Effector memory CD4-positive, alpha-beta T cell (primary cell): ENCODE measurements at places on chromosomes 3 and 15.

- H3K4me1 ChIP-seq = no peaks in the 10 kb centered on the region
- H3K36me3 ChIP-seq = no peaks in the 10 kb centered on the region
- no peak overlapping the region for H3K27ac ChIP-seq
- DNase-seq = no peak
- no peaks in the 10 kb centered on the region for H3K27me3 ChIP-seq
- no peak overlapping the region for H3K4me3 ChIP-seq
Measured at GRCh38 chr3:8097690-8098089, 403.9 kb upstream of the LMCD1 start.

- H3K27me3 ChIP-seq = no peaks in the 10 kb centered on the region
- no peak for DNase-seq
- no peak overlapping the region for H3K4me3 ChIP-seq
- H3K27ac ChIP-seq = no peak overlapping the region
- no peaks in the 10 kb centered on the region for H3K36me3 ChIP-seq
Measured at GRCh38 chr15:57356636-57357035, 19.7 kb upstream of the CGNL1 start.

GRCh38 chr3:34676436-34676835, 878.0 kb downstream of the PDCD6IP start:
- H3K27ac ChIP-seq = no peak overlapping the region
- H3K36me3 ChIP-seq = no peaks in the 10 kb centered on the region
- H3K4me1 ChIP-seq = no peaks in the 10 kb centered on the region
- H3K4me3 ChIP-seq = no peak overlapping the region

DNA sequence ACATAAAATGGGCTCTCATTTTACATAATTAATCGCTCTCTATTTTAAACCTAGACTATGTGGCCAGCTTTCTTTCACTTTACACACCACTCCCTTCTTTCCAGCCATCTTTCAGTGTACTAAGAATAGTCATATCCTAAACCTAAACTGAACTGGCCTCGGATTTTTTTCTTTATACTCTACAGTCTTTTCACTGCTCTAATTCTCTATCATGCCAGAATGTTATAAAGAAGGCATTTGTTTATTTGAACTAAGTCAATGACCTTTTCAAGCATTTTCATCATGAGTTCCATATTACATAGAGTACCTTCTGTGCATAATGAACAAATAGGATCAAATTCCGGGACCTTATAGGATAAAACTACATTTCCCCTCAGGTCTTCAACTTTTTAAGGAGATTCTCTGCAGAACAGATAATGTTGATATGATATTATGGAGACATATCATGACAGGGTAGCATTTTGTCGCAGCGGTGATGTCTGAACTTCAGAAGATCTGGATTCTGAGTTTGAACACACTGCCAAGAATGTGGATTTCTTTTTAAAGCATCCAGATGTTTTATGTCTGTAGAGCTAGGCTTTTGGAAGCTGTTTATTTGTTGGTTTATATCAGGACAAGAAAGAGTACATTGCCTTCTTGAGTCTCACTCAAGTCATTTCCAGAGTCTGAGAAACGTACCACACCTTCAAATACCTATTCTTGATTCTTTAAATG, 1047.3 kb downstream of the MCTP2 start:
- H3K27me3 ChIP-seq = no peaks in the 10 kb centered on the region
- H3K36me3 ChIP-seq = no peaks in the 10 kb centered on the region
- no peaks in the 10 kb centered on the region for H3K4me1 ChIP-seq
- no peak for DNase-seq
- no peak overlapping the region for H3K27ac ChIP-seq

- H3K36me3 ChIP-seq = no peaks in the 10 kb centered on the region
- no peak overlapping the region for H3K4me3 ChIP-seq
- DNase-seq = no peak
- H3K4me1 ChIP-seq = no peaks in the 10 kb centered on the region
Measured at GRCh38 chr15:51696566-51696965, 15.3 kb downstream of the SCG3 start.

DNA sequence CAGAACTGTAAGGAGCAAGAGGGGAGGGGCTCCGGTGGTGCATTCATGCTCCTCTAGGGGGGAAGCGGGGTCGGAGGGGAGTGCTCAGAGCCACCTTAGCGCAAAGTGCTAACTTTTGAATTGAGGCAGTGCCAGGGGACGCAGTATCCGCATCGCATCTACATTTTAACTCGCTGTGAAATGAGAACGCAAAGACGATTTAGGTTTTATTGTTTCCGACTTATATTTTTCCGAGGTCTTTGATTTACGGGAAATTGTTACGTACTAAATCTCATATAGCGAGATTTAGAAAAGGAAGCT, 212 bp downstream of the TCAIM start:
- H3K27me3 ChIP-seq = no peaks in the 10 kb centered on the region
- peak overlapping the region; percentile 89 for H3K27ac ChIP-seq
- no peak for DNase-seq
- no peaks in the 10 kb centered on the region for H3K4me1 ChIP-seq

DNA sequence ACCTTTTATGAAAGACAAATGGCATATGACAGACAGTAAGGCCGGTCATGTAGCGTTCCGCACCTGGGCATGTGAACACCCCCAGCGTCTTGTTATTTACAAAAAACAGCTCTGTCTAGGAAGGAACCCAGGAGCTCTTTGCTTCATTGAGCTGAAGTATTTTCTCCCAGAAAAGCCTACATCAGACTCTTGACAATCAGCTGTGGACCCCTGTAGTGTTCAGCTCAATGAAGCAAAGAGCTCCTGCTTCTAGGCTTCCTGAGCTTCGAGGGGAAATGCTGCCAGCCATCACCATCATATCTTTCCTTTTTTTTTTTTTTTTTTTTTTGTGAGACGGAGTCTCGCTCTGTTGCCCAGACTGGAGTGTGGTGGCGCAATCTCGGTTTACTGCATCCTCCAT, 4.1 kb downstream of the ASB14 start:
- H3K27ac ChIP-seq = no peak overlapping the region
- no peak overlapping the region for H3K4me3 ChIP-seq
- H3K36me3 ChIP-seq = no peaks in the 10 kb centered on the region
- no peaks in the 10 kb centered on the region for H3K4me1 ChIP-seq
- no peak for DNase-seq

- H3K4me1 ChIP-seq = no peaks in the 10 kb centered on the region
- no peak for DNase-seq
- no peak overlapping the region for H3K4me3 ChIP-seq
Measured at GRCh38 chr15:79211481-79211880, 71.0 kb upstream of the ANKRD34C start.

DNA sequence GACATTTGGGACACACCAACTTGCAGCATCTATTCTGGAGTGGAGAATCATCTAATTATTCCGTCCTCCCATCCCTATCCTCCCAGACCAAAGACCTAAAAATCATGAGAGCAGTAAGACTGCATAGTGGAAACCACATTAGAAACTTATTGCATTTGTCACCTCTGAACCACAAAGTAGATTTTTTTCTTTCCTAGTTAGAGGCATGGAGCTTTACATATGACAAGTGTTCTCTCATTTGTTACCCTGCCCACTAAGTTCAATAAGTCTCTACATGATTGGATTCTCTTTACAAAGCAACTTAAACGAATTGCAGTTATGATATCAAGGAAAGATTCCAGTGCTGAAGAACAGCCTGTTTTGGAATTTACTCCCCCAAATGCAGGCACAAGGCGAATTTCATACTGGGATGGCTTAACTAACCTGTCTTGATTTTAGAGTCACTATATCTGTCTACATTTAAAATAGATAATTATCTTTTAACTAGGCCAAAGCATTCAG, 42.3 kb upstream of the LRRFIP2 start:
- no peak overlapping the region for H3K27ac ChIP-seq
- no peaks in the 10 kb centered on the region for H3K27me3 ChIP-seq
- H3K4me1 ChIP-seq = peaks cover 28% of the 10 kb centered on the region
- no peak for DNase-seq
- no peak overlapping the region for H3K4me3 ChIP-seq

DNA sequence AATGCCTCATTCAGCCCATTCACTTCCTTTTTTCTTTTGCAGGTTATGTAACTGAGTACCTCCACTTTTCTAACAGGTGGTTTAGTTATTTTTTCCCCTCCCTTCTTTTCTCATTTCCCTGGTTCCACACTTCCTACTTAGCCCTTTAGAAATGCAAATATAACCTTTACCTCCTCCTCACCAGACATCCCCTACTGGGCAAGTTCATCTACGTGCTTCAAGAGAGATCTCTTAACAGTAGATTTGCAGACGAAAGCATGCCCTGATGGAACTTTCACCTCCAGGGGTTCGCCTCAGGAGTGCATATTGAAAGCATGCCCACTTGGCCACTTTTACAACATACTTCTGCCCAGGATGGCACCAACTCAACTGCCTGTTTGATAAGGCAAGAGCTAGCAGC, 314.1 kb upstream of the LRRC3B start:
- no peaks in the 10 kb centered on the region for H3K27me3 ChIP-seq
- no peaks in the 10 kb centered on the region for H3K4me1 ChIP-seq
- H3K27ac ChIP-seq = no peak overlapping the region
- no peaks in the 10 kb centered on the region for H3K36me3 ChIP-seq
- DNase-seq = no peak

DNA sequence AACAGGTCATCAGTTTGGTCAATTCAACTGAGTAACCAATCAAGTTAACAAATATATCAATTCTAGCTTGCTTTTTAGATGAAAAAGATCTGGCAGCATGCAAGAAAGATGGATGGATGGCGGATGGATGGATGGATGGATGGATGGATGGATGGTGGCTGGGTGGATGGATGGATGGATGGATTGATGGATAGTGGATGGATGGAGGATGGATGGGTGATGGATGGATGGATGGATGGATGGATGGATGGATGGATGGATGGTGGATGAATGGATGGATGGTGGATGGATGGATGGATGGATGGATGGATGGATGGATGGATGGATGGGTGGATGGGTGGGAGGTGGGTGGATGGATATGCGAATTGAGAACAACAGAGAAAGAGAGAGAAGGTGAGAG, 303.7 kb upstream of the IGF1R start:
- no peaks in the 10 kb centered on the region for H3K36me3 ChIP-seq
- H3K4me1 ChIP-seq = no peaks in the 10 kb centered on the region
- DNase-seq = no peak
- no peak overlapping the region for H3K27ac ChIP-seq
- H3K27me3 ChIP-seq = no peaks in the 10 kb centered on the region

- H3K27me3 ChIP-seq = peaks cover 8% of the 10 kb centered on the region
- H3K4me3 ChIP-seq = no peak overlapping the region
- DNase-seq = no peak
- H3K4me1 ChIP-seq = no peaks in the 10 kb centered on the region
Measured at GRCh38 chr15:60325905-60326304, 71.9 kb downstream of the ANXA2 start.

DNA sequence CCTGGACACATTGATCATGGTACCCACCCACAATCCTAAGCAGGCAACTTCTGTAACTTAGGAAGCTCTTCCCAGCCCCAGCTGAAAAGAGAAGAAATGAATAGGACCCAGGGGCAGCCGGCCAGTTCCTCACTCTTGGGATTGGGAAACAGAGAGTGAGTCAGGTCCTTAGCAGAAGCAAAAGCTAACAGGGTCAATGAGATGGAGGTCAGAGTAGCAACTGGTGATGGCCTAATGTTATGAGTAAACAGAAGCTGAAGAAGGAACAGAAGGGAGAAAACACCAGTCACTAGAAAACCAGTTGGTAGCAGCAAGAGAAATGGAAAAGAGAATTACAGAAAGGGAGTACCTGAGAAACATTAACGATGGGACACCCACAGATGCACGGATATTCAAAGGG, 20.0 kb downstream of the RIOX2 start:
- no peak overlapping the region for H3K4me3 ChIP-seq
- no peaks in the 10 kb centered on the region for H3K27me3 ChIP-seq
- H3K36me3 ChIP-seq = peaks cover 64% of the 10 kb centered on the region
- H3K27ac ChIP-seq = no peak overlapping the region
- H3K4me1 ChIP-seq = no peaks in the 10 kb centered on the region
- no peak for DNase-seq

DNA sequence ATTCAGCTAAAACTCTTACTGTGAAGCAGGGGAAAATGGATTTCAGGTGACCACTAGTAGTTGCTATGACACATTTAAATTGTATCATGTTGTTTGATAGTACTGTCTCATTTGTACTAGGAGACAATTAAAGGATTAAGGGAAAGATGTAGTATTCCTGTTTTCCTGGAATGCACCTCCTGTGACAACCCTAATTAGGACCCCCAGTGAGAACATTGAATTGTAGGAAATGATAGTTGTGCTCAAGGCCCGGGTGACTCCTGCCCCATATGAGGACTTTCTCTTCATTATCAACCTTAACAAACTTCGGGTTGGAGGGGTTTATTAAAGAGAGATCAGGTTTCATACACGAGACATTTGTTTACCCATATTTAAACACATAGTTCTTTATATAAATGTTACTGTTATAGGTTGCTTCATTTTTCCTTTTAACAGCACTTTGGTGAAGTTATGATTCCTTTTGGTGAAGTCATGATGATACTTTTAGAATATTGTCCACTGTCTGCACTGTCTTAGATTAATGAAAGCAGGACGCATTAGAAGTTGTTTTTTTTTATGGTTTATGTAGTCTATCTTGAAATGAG, 392.6 kb upstream of the NAALADL2 start:
- no peaks in the 10 kb centered on the region for H3K4me1 ChIP-seq
- H3K36me3 ChIP-seq = no peaks in the 10 kb centered on the region
- H3K27me3 ChIP-seq = no peaks in the 10 kb centered on the region
- no peak overlapping the region for H3K4me3 ChIP-seq
- no peak overlapping the region for H3K27ac ChIP-seq
- DNase-seq = no peak
